ENCODE measurements at places on chromosomes 6 and 20. TPM values are rescaled to one million over a fixed set of nuclear protein-coding genes. Genes with fewer than 3 reads are reported as not detected.

SNAI1 gene
- total RNA-seq = 3.8 TPM

SIRPA gene
- 13.3 TPM for total RNA-seq

TFAP2C gene
- 0.09 TPM for total RNA-seq

BTNL2 gene
- total RNA-seq = not detected

OVOL2 gene
- not detected for total RNA-seq

SUMO4 gene
- 2.2 TPM for total RNA-seq

STMND1 gene
- total RNA-seq = not detected

OCSTAMP gene
- total RNA-seq = not detected

OR2H1 gene
- not detected for total RNA-seq

TSPO2 gene
- total RNA-seq = 0.22 TPM

KIF25 gene
- total RNA-seq = 1.8 TPM

WFDC5 gene
- not detected for total RNA-seq

ATP9A gene
- 39.4 TPM for total RNA-seq

BPI gene
- 0.40 TPM for total RNA-seq

ACSS1 gene
- total RNA-seq = 10.5 TPM

NKAPL gene
- 0.71 TPM for total RNA-seq

Measured in muscle of leg (tissue), 16 donors.